Bronchial epithelial cell (primary cell): ENCODE measurements at places on chromosomes 6 and 20.

- DNase-seq: peak; percentile 83
Observed at GRCh38 chr20:23193801-23194384, 107.8 kb upstream of the CD93 start.

GRCh38 chr6:20246125-20246524 lies 33.9 kb upstream of the MBOAT1 start:
- no peak for DNase-seq

- DNase-seq: no peak
Observed at GRCh38 chr6:30171677-30172471, 8.5 kb downstream of the TRIM15 start.

GRCh38 chr6:9252799-9253198 lies 817.5 kb upstream of the SLC35B3 start:
- DNase-seq: no peak

GRCh38 chr6:134422426-134423231 lies 104.7 kb upstream of the SGK1 start:
- DNase-seq: peak; percentile 97

DNA sequence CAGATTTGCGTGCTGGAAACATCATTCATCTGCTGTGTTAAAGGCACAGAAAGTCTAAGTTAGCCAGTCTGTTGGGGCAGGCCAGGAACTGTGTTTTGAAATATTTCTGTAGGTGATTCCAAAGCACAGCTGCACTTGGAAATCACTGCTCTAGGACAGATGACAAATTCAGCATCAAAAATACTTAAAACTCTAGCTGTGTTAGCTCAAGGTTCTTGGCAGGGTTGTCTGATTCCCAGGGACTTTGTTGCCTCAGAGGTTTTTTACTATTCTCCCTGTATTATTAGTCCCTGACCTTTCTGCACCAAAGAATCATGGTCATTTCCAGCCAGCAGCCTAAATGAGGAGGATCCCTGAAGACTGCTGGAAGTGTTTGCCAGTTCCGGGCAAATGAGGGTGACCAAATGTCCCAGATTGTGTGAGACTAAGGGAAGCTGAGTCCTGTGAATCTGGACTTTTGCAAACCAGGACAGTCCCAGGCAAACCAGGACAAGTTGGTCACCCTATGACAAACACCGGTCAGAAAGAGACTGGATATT lies 84.3 kb upstream of the TMEM30A start:
- DNase-seq: no peak

DNA sequence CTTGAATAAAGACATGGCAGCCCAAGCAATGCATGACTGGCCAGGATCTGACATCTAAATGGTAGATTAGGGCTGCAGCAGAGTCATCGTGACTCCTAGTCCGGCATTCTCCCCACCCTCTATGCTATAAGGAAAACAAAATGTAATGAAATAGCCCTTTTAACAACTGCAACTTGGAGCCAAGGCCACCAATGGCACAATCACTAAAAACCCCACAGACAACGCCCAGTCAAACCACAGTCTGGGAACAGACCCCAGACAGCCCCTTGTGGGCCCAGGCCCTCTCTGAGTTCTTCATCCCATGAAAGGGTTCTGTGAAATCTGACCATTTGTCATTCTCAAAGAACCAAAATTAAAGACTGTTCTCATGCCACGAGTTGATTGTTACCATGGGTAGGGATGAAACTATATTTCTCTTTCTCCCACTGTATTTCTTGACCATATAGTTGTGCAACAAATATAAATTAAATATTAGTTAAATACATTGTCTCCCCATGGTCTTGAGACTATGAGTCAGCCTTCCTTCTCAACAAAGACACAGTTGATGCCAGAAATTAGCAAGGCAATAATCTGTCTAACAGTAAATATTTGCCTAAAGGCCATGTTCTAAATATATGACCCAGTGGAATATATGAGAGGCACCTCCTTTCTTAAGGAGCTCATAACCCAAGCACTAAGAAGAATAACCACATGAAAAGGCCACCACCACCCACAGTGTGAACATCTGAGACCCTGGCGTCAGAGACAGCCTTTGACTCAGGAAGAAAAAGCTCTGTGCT lies 85.6 kb upstream of the SSTR4 start:
- DNase-seq: peak; percentile 39

DNA sequence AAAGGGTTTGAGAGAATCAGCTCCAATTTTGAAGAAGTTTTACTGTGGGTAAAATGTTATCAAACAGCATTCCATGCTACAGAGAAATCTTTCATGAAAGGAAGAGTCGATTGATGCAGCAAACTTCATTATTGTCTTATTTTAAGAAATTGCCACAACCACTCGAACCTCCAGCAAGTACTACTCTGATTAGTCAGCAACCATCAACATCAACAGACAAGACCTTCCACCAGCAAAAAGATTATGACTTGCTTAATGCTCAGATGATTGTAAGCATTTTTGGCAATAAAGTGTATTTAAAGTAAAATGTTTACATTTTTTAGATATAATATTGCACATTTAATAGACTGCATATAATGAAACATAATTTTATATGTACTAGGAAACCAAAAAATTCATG lies 87.5 kb downstream of the AKAP7 start:
- DNase-seq: no peak

- peak; percentile 62 for DNase-seq
Observed at GRCh38 chr6:125104425-125104824, 49.1 kb upstream of the TPD52L1 start.

DNA sequence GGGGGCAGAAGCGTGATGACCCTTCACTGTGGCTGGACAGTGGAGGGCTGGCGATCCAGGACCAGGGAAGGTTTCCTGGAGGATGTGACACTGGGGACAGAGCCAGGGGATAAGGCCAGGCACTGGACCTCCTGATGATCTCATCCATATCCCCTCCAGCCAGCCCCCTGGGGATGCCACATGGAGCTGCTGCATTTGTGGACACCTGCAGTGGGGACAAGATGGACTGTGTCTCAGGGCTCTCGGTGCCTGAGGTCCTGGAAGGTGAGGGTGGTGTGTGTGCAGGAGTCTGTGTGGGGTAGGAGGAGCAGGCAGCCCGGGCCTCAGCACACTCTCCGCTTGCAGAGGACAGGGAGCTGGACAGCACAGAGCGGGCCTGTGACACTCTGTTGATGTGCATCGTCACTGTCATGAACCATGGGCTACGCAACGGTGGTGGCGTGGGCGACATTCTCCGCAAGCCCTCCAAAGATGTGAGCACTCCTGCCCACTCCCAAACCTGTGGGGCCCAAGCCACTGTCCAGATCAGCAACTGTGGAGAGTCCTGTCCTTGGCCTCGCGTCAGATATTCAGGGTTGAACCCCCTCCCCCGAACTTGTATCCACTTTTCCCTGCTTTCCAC lies 19.9 kb downstream of the UQCC2 start:
- DNase-seq: no peak

GRCh38 chr6:112086744-112087135 lies 542 bp downstream of the TUBE1 start:
- DNase-seq: peak; percentile 77

DNA sequence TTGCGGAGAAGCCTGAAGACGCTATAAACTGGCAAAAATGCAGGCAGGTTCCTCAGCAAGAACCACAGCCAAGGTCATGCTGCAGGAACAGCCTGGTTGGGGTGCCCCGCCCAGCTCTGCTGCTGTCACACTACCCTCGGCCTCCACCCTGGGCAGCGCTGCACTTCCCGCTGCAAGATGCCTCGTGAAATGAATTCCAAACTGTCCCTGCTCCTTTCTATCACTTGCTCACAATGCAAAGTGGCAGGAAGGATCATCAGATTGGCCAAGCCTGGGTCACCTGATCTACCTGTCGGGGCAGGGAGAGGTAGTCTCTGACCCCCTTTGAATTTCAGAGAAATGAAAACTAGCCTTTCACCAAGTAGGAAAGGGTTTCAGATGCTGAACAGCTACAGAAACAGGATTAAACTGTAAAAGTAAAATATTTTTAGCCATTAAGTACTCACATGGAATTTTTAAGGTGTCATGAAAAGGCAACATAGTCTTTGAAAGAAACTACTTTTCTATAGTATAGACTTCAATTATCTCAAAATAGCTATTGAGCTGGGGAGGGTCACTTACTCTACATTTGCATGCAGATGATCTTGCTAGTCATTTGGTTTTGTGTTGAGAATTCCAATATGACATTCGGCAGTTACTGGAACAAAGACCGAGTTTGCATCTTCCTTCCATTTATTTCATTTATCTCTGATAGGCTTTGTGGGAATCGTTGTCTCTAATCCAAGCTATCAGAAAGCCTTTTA lies 236.4 kb upstream of the ASCC3 start:
- no peak for DNase-seq

- no peak for DNase-seq
Observed at GRCh38 chr6:168632694-168633093, 191.7 kb downstream of the SMOC2 start.

- DNase-seq: no peak
Observed at GRCh38 chr6:41638002-41638934, at the start of gene MDFI. MDFI (plus strand) TSS chr6:41638468; CDS start chr6:41638750, 282 bp downstream.

DNA sequence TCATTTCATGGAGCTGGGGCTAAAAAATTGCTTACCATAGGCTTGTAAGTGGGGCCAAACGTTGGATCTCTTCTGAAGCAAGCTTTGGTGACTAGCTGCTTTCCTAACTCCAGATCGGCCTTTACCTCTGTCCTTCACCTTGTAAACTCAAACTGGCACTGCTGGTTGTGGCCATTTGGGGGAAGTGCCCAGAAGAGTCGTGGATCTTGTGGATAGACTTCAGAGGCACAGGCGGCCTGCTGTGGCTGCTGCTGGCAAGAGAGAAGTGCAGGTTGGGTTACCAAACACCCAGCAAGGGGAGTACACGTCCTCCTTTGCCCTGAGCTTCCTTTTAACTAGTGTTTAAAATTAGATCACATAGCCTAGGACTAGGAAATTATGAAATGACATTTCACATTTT lies 36.8 kb upstream of the KLHL31 start:
- DNase-seq: no peak

- DNase-seq: peak; percentile 32
Observed at GRCh38 chr6:24549674-24550353, 55.0 kb downstream of the ALDH5A1 start.

- DNase-seq: no peak
Observed at GRCh38 chr6:64467656-64468055, 832.1 kb downstream of the PHF3 start.

DNA sequence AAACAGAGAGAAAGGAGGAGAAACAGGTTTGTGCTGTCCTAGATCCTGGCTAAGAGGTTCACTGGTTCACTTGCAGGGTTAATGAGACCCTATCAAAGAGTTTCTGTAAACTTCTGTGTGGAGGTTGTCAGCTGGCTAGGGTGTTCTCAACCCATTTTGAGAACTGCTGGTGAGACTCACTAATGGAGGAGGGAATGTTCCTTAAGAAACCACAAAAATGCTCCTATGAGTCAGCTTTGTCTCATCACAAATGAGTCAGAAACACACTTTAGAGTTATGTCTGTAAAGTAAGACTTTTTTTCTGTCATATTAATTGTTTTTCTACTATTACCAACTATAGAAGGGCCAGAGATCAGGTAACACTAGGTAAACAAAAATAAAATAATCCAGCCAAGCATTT lies 884.4 kb downstream of the PHF3 start:
- peak; percentile 98 for DNase-seq

- no peak for DNase-seq
Observed at GRCh38 chr6:27043244-27043643, 204.3 kb upstream of the PRSS16 start.

DNA sequence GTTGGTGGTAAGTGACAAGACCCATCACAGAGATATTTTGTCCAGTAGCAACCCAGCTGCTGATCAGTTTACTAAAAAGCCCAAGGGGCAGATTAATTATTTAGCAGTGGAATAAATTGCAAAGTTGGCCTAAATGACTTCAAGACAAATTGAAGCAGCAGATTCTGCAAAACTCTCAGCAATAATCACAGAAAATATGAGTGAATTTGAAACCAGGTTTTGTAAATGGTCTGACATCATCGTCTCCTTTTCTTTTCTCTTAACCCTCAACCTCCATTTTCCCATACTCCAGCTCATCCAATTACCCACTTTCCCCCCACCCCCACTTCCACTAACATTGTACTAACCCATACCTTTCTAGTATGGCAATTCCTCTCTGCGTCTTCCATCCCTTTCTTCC lies 11.3 kb upstream of the PTPRK start:
- no peak for DNase-seq

DNA sequence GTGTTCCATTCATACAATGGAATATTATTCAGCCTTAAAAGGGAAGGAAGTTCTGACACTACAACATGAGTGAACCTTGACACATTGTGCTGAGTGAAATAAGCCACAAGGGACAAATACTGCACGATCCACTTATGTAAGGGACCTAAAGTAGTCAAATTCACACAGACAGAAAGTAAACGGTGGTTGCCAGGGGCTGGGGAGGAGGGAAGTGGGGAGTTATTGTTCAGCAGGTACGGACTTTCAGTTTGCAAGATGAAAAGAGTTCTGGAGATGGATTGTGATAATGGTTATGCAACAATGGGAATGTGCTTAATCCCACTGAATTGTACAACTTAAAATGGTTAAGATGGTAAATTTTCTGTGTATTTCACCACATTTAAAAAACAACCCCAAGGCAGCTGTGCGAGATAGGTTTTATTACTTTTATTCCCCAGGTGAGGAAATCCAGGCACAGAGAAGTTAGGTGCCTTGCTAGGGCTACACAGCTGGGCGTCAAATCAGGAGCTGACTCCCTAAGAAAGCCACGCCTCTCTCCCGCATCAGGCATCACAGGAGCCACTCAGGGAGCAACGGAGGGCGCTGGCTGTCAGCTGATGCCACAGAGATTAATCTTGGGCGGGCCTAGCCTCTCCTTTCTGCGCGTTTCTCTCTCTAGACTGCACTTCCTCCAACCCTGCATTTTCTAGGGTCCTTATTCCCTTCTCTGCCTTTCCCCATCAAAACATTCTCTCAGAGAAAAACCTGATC lies 9.3 kb upstream of the TRAF3IP2 start:
- no peak for DNase-seq

- no peak for DNase-seq
Observed at GRCh38 chr6:149429427-149430360, 29.6 kb downstream of the SUMO4 start.

GRCh38 chr6:46234156-46234556 lies 63.4 kb upstream of the ENPP5 start:
- no peak for DNase-seq

DNA sequence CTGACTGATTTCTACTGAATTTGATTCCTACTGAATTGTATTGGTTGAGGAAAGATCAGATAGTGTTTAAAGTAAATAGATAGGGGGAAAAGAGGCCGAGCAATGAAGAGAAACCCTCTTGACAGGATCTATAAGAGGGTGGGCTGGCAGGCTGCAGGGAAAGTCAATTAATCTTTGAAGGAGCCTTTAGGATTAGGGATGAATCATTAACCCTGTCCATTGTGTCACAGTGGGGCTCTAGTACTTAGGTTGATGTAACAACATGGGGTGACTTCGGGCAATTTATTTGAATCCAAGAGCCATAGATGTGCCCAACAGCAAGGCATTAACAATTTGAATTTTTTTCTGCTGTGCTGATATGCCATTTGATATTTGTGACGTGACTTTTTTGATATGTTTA lies 7.5 kb downstream of the RFX6 start:
- DNase-seq: no peak
